ENCODE measurements at places on chromosomes 4 and X.

- DNase-seq: no peak
These were observed 418.9 kb downstream of the C4orf33 start for GRCh38 chr4:129514852-129515251.

DNA sequence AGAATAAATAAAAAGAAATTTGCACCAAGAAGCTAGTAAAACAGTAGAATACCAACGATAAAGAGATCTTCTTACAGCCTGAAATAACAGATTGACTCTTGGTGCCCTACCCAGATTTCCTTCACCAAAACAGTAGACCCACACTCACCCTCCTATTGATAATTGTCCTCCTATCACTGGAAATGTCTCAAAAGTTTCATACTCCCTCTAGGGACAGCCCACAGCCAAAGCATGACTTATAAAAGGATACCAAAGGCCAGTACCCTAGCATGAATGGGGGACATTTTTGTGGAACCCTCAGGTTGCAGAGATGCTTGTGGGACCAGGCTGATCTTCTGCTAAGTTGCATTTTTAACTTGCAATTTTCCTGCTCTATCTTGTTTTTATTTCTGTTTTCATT lies 104.1 kb downstream of the INPP4B start:
- no peak for DNase-seq

GRCh38 chrX:16418650-16419049 lies 231.3 kb upstream of the S100G start:
- DNase-seq: no peak

GRCh38 chr4:168150420-168151050 lies 58.2 kb downstream of the ANXA10 start:
- DNase-seq: no peak

- DNase-seq: no peak
These were observed 71.1 kb upstream of the MSANTD1 start for GRCh38 chr4:3177905-3178304.

- no peak for DNase-seq
These were observed 466.8 kb upstream of the FAM241A start for GRCh38 chr4:111678479-111678878.

DNA sequence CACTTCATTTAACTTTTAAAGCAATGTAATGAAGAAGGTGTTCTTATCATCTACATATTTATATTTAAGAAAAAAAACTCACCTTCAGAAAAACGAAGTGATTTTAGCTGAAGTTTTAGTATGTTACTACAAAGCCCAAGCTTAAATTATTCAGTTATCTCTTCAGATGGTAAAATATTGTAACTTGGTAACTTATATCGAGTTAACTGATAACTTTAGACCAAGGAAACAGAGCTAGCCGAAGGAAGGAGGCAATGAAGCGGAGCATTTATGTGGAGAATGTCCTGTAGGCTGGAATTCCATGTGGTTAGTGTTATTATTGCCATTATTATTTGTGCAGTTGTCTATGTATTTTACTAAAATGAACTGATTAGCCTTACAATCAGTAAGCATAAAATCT lies 1102.1 kb upstream of the LCORL start:
- no peak for DNase-seq

DNA sequence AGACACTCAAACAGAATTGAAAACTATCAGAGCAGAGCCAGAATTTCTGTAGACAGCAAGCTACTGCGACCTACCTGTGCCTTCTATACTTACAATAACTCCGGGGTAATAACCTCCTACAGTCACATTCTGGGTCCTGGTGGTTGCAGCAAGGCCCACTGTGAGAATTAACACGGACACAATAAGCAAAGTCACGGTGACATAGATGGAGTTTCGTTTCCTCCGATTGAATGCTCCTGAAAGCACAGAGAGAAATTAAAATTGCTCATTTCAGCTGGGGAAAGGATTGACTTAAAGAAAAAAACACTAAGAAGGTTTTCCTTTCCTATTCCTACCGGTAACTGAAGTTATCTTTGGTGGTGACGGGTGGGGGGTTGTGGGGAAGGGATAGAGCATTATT lies 7.0 kb downstream of the TMEM255A start:
- DNase-seq: no peak
